Activated naive CD4-positive, alpha-beta T cell (primary cell): ENCODE measurements at places on chromosomes 7 and 10.

- DNase-seq = no peak
Measured at GRCh38 chr7:41912851-41913567, 210.1 kb upstream of the INHBA start.

DNA sequence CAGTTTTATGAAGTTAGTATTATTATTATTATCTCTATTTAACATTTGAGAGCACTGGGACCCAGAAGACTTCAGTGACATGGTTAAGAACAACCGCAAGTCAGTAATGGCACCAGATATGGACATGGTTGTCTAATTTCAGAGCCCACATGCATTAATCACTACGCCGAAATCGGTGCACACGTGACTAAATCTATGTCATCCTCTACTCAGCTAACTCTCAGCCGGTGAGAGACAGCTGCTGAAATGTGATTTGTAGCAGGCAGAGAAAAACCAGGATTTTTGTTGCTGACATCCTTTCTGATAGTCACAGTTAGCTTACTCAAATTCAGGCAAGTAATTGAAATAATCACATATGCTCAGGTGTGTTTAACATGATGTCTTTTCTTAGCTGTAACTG, 127.7 kb downstream of the SPAG6 start:
- DNase-seq = no peak

- no peak for DNase-seq
Measured at GRCh38 chr7:37920849-37921805, 687 bp downstream of the EPDR1 start.

GRCh38 chr10:33524966-33525365, 190.5 kb upstream of the NRP1 start:
- DNase-seq = no peak

DNA sequence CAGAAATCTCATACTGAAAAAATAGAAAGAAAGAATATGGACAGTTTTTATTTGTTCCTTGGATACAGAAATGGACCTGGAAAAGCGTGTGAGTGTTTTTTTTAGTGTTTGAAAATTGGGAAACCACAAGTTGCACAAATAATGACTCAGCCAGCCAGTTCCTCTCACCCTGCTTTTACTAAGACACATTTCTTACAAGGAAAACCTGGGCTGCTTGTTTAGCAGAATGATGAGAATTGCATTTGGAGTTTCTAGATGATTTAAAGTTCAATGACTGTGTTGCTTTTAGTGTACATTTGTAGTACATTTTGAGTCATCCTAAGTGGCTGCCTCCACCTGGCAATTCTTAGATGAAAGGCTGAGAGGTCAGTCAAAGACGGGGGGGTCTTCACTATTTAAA, 218.7 kb downstream of the ABCA13 start:
- DNase-seq = no peak

GRCh38 chr7:85714043-85714578, 527.3 kb upstream of the SEMA3D start:
- no peak for DNase-seq

DNA sequence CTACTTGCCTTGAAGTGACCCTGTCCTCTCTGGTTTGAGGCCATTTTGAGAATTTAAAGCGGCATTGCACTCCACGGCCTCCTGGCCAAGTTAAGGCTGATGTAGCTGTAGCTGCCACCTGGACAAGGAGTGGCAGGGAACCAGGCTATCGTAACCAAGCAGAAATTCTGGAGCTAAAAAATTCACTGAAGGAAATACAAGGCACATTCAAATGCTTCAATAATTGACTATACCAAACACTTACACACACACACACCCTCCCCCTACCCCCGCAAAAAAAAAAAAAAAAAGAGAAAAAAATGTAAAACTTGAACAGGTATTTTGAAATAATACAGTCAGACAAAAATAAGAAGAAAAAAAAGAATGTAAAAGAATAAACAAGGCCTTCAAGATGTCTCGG, 409.0 kb upstream of the SEMA3A start:
- no peak for DNase-seq

- no peak for DNase-seq
Measured at GRCh38 chr7:7251742-7252141, 69.4 kb downstream of the C1GALT1 start.

DNA sequence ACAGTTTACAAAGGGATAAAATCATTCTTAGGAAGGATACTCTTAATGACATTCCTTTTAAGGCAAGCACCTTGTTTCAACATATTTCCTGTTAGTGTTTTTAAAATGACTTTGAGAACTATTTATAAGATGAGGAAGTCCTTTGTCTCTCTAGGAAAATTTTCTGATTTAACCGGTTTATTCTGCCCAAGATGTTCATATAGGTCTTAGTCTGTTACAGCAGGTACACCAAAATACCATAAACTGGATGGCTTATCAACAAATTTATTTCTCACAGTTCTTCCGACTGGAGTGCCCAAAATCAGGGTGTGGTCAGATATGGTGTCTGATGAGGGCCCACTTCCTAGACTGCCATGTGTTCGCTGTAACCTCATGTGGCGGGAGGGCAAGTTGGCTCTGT, 77.9 kb downstream of the GSAP start:
- no peak for DNase-seq

DNA sequence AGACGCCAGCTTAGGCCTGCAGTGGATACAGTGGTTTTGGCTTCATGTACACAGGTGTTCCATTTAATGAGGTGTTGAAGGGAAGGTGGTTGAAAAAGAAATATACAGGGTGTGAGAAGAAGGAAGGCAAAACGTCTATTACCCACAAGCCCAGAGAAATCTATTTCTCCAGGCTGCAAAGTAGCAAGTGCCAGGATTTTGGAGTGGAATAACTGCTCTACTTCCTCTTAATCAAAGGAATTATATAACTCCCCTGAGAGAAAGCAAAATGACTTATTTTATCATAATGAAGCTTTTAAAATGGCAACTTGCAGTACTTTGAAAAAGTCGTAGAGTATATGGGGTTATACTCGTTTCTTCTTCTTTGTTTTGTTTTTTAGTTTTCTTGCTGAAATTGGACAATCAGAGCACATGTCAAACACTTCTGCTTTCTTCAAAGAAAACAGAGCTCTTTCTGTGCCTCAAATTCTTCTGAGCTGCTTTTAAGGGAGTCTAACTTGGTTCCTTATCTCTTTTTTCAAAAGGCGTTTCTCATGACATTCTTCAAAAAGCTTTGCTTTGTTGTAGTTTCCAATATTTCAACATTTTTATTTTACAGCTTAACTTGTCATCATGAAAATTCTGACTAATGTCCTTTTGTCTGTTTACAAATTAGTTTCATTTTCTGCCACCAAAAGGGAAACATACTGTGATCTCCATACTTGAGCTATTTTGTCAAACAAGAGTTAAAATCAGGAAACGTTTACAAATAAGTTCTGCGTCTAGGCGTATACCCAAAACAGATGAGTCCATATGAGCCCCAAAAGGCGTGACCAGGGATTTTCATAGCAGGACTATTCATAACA, 289.7 kb downstream of the FRMD4A start:
- DNase-seq = no peak
